Left ventricle myocardium superior (tissue), 1 donor: ENCODE measurements at places on chromosomes 4 and X.

- DNase-seq = peak; percentile 20
Observed at GRCh38 chrX:120302434-120302833, 8.8 kb downstream of the TMEM255A start.

GRCh38 chr4:1756079-1756478, 34.8 kb downstream of the TACC3 start:
- DNase-seq = no peak

DNA sequence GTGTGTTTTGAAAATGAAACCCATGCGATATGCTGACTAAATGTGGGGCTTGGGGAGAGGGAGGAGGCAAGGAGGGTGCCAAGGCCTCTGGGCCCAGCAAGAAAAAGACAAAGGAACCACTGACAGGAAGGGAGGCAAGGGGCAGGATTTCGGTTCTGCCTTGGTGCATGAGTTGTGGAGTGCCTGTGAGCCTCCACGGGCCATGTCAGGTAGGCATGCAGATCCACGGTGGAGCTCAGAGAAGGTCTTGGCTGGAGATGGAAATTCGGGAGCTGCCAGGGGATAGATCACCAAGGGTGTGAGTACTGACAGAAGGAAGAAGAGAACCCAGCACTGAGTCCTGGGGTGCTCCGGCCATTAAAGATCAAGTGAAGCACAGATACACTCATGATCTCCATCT, 4.1 kb downstream of the EVC2 start:
- DNase-seq = no peak

GRCh38 chr4:124202099-124202498, 510.4 kb downstream of the ANKRD50 start:
- DNase-seq = no peak

DNA sequence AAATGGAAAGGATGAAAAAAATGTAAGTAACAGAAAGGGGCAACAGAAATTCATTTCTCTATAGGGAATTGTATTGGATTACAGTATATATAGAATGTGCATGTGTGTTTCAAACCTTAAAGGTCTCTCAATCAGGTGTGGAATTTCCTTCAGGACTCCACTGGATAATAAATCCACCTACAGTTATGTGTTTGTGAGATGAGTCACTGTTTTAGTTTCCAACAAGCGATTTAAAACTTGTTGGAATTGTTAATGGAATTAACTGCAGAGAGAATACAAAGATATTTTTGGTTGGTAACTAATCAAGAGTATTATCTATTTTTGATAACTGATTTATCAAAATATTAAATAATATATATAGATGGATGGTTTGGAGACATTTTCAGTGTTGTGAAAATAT, 32.8 kb downstream of the CEP44 start:
- DNase-seq = no peak

DNA sequence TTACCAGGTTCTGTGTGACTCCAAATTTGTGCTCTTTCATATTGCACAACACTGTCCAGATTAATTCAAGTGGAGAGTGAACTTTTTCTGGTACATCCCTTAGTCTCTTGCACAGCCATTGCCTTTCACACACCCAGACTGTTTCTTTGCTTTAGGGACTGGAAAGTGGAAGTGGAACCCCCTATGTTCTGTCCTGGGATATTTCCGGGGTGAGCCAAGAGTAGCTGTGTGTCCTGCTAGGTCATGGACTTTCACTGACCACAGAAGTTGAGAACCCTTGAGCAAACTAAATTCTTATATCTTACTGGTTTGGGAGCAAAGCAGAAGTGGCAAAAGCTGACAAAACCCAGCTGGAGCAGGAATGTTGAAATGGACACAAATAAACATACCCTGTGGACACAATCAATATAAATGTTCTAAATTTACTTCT, 10.3 kb upstream of the VSIG4 start:
- DNase-seq = no peak

DNA sequence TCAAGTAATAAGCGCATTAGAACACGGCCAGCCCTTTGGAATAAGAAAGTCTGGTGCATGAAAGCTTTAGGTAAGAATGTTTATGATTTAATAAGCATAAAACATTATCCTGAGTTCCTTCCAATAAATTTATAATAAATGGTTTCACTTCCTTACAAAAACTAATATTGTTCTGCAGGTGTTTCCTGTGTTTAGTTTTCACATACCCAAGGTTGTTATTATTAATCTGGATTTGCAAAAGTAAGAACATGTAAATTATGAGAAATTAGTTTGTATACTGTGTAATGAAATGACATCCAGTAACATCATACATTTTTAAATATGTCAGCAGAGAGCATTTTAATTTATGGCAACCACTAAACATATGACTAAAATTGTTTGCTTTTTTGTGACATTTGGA, 72.1 kb downstream of the BANK1 start:
- DNase-seq = no peak

GRCh38 chr4:184417802-184418511, 56.4 kb downstream of the IRF2 start:
- DNase-seq = no peak

DNA sequence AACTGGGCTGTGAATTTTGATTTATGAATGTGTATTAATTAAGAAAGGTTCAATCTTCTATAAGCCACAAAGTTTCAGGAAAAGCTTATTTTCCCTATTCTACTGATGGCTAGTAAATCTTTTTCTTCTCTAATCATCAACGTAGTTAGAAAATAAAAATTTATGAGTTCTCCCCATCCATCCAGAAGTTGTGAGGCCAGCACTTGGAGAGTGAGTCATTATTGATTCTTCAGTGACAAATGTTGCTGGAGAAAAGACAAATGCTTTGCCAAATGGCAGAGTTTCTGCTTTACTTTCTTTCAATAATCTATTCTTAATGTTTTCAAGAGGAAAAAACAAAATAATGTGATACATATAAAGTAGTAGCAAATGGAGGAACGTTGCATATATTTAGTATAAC, 11.3 kb upstream of the GRXCR1 start:
- no peak for DNase-seq

DNA sequence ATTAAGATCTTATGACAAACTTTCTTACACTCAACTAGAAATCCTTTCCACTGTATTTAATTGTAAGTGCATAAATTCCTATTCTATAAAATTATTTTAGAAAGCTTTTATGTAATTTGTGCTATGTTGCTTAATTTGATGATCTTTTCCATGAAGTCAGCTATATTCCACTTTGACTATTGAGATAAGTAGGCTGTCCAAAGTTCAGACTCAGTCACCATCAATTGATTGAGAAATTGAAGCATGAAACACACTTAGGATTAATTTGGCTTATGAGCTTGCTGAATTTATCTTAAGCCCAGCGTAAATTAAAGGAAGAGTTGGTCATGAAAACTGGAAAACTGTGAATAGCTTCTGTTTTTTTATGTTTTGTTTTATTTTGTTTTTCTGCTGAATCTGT, 18.7 kb upstream of the UGT2B10 start:
- DNase-seq = no peak

DNA sequence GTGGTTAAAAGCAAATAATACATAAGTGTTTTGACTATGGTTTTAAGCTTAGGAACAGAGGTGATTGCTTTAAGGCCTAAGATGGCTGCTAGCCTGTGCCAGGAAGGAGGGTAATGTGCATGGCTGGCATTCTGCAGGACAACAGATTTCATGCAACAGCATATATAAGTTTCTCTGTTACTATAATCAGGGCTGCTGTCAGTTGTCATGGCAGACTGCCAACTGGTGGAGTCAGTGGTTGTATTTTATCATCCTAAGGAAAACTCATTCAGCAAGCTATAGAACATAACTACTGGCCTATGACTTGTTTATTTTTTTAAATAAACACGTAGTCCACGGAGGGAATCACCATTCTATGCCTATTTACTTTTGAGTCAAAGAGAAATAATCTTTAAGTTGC, 77.7 kb upstream of the DCAF8L1 start:
- DNase-seq = no peak

GRCh38 chr4:14345356-14345775, 656.9 kb upstream of the CPEB2 start:
- no peak for DNase-seq

DNA sequence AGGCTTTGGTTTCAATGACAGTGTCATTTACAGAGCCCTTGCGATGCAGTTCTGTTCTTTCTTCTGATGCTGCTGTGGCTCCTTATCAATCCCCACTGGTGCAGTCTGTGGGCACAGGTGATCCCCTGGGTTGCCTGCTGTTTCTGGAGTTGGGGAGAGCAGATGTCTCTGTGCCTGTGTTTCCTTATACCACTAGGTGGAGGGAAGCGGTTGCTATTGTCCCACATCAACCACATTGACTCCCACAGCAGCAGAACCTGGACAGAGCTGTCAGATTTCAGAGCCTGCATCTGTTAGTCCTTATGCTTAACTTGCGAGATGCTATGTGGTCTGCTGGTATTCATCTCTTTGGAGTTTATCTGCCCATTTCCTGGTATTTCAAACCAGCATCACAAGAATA, 57.7 kb downstream of the NEIL3 start:
- no peak for DNase-seq
